ENCODE measurements at places on chromosomes 5 and 9. TPM values are rescaled to one million over a fixed set of nuclear protein-coding genes. Genes with fewer than 3 reads are reported as not detected.
A peak's percentile ranks its signal among the peaks of the same experiment; 100 is the strongest.

- no peak overlapping the region for H3K27ac ChIP-seq
- no peaks in the 10 kb centered on the region for H3K27me3 ChIP-seq
- DNase-seq, result no peak
- H3K36me3 ChIP-seq, result no peaks in the 10 kb centered on the region
These were observed 208.8 kb downstream of the ERCC6L2 start for GRCh38 chr9:96084331-96084734.

DNA sequence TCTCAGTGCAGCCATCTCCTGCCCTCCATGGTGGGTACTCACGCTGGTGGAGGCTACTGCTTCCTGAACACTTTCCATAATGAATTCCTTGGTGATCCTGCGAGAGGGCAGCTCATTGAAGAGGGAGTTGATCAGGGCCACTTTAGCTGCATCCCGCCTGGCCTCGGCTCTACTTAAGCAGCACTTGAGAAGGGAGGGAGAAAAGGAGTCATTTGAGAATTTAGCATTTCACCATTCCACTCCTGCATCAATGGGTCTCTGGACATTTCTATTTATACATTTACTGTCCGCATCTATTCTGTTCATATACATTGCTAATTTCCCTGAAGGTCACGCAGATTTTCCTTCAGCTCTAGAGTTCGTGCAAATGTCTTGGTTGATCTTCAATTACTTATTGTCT is 35.1 kb downstream of the LIX1 start:
- H3K4me1 ChIP-seq, result no peaks in the 10 kb centered on the region
- DNase-seq, result no peak
- H3K4me3 ChIP-seq, result no peak overlapping the region
- no peaks in the 10 kb centered on the region for H3K36me3 ChIP-seq
- no peak overlapping the region for H3K27ac ChIP-seq

DNA sequence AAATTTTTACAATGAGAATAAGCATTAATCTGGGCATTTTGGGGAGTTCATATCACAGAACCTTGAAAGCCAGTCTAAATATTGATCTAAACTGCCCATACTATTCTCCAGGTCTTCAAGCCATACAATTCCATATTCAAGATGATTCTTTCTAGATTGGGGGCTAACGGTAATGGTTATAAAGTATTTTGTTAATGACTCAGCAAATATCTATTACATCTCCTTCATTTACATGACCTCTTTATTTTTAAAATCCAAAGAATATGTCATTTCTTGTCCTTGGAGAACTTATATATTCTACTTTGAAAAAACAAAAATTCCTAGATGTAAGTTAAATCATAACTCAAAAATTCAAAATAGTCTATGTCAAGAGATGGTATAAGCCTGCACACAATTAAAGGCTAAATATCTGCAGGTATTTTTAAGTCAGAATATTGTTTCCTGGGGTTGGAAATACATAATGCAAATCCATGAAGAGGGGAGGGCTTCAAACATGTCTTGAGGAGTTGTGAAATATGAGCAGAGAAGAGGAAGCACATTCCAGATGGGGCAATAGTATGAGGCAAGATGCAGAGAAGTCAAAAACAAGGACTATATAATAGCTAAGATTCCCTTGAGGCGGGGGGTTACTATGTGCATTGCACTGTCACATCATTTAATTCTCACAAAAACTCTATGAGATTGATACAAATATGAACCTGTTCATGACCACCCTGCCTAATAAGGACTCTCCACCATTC is 526.4 kb downstream of the NR2F1-AS1 start:
- H3K4me3 ChIP-seq, result no peak overlapping the region
- no peaks in the 10 kb centered on the region for H3K36me3 ChIP-seq
- DNase-seq, result peak; percentile 34
- peaks cover 22% of the 10 kb centered on the region for H3K4me1 ChIP-seq

- H3K4me3 ChIP-seq, result no peak overlapping the region
- no peaks in the 10 kb centered on the region for H3K36me3 ChIP-seq
- H3K4me1 ChIP-seq, result peaks cover 12% of the 10 kb centered on the region
- peak; percentile 90 for DNase-seq
These were observed 196.5 kb downstream of the TLE1 start for GRCh38 chr9:81492710-81493447.

DNA sequence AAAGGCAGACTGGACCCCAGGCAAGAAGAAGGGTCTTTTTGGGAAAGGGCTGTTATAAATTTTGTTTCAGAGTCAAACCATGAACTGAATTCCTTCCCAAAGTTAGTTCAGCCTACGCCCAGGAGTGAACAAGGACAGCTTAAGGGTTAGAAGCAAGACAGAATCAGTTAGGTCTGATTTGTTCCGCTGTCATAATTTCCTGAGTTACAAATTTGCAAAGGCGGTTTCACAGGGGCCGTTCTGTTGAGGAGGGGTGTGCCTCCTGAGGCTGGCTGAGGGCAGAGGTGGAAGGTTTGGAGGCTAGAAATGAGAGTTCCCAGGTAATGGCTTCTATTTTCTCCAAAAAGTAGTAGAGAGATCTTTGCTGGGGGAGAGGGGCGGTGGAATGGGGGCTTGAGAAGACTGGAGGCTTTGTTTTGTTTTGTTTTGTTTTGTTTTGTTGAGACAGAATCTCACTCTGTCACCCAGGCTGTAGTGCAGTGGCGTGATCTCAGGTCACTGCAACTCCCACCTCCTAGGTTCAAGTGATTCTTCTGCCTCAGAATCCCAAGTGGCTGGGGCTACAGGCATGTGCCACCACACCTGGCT is 4.1 kb upstream of the CERCAM start:
- no peak for DNase-seq
- peaks cover 21% of the 10 kb centered on the region for H3K27me3 ChIP-seq
- H3K4me1 ChIP-seq, result 0 out of 2 replicates have a peak, but pooled peaks cover 7% of the 10 kb centered on the region
- H3K4me3 ChIP-seq, result no peak overlapping the region

DNA sequence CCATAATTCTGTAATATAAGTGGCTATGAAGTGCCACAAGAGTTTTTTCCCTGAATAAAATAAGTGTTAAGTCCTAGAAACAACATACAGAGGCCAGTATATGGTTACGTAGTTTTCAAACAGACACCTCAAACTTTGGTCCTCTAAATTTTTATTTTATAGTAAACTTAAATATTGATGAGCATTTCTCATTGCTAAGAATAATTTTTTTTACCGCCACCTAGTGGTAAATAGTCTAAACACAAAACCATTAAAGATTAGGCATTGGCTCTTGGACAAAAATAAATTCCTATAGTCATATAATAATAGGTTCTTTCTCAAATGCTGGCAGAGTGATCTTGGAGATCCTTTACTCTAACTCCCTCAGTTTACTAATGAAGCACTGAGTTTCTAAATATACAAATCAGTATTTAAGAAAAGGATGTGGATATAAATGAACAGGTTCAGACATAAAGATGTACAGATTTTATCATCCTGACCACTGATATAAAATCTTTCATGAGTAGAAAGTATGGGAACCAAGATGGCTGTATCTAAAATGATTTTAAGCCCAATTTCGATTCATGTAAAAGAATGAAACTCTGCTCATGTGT is 136.2 kb downstream of the FANCC start:
- H3K36me3 ChIP-seq, result no peaks in the 10 kb centered on the region
- no peak overlapping the region for H3K4me3 ChIP-seq
- no peaks in the 10 kb centered on the region for H3K27me3 ChIP-seq
- no peak overlapping the region for H3K27ac ChIP-seq
- DNase-seq, result peak; percentile 51

DNA sequence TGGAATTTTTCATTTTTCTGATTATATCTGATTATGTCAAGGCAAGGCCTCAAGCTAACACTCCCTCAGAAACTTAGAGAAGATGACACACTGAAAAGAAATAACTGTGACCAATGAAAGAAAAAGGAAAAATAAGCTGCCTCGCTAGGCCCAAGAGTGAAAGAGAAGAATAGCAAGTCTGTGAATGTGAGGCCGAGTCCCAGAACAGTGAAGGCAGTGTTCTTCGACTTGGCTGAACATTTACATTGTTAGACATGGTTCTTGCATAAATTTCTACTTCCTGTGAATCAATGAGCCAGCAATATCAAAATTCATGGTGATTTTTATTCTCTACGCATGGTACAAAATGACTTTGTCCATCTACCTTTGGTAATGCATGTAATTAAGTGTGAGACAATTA is at the start of gene ATP10B:
Gene ATP10B, minus strand, starts transcription at position 163 of the 400 bp plus-strand sequence. CDS start 164,137 bp downstream, outside the sequence.
- no peak within 1 kb of the TSS for H3K4me3 ChIP-seq
- no peaks in the 10 kb centered on the region for H3K4me1 ChIP-seq
- no peak for DNase-seq

DNA sequence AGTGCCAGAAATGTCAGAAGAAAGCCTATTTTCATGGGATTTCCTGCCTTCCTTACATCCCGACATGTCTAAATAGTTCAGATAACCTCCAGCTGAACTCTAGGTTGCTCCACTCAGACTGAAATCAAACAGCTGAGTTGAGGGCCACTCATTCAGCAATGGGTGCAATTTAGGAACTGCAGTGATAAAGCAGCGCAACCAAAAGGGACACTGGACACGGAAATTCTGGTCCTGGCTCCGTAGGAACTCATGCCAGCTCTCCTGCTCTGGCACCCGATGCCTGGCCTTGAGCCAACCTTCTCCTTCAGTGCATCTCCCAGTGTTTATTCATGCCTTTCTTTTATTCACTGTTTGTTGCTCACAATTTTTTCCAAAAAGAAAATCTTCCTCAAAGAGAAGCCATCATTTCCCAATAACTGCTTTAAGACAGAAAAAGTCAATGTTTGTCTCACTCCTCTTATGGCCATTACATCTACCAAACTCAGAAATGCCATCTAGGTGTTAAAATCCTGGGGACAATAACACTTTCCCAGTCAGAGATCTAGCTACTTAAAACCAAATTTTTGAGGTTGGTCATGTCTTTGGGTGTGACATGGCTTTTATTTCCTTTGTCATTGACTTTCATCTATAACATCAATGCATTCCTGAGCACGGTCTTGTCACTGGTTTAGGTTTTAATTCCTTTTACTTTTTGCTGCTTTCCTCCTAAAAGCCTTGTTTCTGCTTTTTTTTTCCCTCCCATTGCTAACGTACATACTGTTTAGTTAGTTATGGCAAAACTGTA is 126.9 kb downstream of the PDE4D start:
- H3K36me3 ChIP-seq, result no peaks in the 10 kb centered on the region
- no peak for DNase-seq
- peaks cover 8% of the 10 kb centered on the region for H3K4me1 ChIP-seq
- no peak overlapping the region for H3K27ac ChIP-seq

DNA sequence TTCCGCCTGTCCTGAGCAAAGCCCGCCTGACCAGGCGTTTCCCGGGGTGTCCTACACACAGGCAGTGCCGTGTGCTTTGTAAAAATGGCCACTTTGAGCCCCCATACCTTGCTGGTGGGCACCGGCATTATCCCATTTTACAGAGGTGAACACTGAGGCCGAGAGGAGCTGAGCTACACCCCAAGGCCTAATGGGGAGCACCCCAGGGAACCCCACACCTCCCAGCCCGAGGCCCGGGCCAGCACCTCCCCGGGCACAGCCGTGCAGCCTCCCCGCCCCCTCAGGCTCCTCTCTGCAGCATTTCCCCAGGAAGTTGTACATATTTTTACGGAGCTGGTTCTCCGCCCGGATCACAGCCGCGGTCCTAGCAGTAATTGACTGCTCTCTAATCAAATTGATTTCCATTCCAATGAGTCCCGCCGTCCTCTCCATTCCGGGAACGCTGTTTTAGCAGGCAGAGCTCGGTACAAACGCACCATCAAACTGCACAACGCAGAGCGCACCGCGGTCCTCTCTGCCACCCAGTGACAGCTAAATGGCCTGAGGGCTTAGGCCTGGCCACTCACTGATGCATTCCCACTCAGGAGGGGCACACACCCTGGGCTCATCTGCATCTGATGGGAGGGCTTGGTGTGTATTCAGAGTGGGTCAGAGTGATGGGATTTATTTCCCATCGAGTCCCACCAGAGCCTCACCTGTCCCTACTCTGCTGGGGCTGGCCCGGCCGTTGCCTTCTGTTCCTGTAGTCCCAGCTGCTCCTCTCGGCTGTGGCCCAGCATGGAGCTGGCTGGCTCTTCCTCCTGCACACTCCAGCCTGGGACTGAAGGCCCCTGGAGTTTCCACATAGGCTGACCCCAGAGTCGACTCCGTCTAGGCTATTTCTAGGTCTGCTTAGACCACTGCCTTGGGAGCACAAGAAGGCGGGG is 36.2 kb upstream of the UBAC1 start:
- peaks cover 7% of the 10 kb centered on the region for H3K4me1 ChIP-seq
- DNase-seq, result no peak
- H3K27ac ChIP-seq, result no peak overlapping the region

DNA sequence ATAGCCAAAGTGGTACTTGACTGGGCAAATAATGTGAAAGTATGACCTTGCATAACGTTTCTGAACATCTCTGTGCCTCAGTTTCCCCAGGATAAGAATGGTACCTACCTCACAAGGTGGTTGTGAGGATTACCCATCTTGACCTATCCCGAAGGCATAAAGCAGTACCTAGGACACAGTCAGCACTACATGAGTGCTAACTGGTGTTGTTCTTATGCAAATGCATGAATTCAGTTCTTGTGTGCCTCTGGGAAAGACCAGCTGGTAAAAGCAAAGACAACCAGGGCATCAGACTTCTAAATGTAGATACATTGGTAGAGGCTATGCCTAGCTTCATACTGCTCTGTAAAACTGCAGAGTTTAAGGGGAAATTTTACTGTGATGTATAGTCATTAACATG is 21.8 kb upstream of the TMEM252 start:
- H3K4me1 ChIP-seq, result no peaks in the 10 kb centered on the region
- H3K27ac ChIP-seq, result no peak overlapping the region
- H3K4me3 ChIP-seq, result no peak overlapping the region
- H3K36me3 ChIP-seq, result no peaks in the 10 kb centered on the region

- no peak for DNase-seq
- H3K27me3 ChIP-seq, result no peaks in the 10 kb centered on the region
- no peak overlapping the region for H3K4me3 ChIP-seq
- H3K36me3 ChIP-seq, result no peaks in the 10 kb centered on the region
These were observed 35.7 kb downstream of the EXD3 start for GRCh38 chr9:137387114-137387890.

DNA sequence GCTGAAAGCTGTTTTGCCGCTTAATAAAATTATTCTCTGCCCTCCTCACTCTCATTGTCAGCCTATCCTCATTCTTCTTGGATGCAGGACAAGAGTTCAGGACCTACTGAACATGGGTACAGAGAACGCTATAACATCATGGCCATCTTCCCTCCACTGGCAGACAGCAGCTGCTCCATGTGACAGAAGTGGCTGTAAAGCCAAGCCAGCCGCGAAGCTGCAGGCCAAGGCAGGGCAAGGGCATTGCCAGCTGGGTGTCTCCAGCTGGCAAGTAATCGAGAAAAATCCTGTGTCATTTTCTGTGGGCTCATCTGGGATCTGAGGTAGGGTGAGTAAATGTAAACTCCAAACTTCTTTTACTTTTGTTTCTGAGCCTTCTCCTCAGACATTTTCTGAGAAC is 84.8 kb downstream of the SLC25A46 start:
- H3K36me3 ChIP-seq, result no peaks in the 10 kb centered on the region
- H3K4me3 ChIP-seq, result no peak overlapping the region
- H3K27me3 ChIP-seq, result no peaks in the 10 kb centered on the region
- DNase-seq, result no peak

The DND1 gene
- total RNA-seq, result 0.22 TPM

The C9orf50 gene
- not detected for total RNA-seq

The MARCHF3 gene
- 4.8 TPM for total RNA-seq

The LCN1 gene
- total RNA-seq, result not detected

The LCN12 gene
- total RNA-seq, result not detected

The SLC6A19 gene
- not detected for total RNA-seq

Data from GM23248 (cell line).